Putamen (tissue), 1 donor: ENCODE measurements at places on chromosomes 12 and 14.

GRCh38 chr12:6697584-6698351 is 2.8 kb downstream of the PIANP start:
- DNase-seq = no peak

DNA sequence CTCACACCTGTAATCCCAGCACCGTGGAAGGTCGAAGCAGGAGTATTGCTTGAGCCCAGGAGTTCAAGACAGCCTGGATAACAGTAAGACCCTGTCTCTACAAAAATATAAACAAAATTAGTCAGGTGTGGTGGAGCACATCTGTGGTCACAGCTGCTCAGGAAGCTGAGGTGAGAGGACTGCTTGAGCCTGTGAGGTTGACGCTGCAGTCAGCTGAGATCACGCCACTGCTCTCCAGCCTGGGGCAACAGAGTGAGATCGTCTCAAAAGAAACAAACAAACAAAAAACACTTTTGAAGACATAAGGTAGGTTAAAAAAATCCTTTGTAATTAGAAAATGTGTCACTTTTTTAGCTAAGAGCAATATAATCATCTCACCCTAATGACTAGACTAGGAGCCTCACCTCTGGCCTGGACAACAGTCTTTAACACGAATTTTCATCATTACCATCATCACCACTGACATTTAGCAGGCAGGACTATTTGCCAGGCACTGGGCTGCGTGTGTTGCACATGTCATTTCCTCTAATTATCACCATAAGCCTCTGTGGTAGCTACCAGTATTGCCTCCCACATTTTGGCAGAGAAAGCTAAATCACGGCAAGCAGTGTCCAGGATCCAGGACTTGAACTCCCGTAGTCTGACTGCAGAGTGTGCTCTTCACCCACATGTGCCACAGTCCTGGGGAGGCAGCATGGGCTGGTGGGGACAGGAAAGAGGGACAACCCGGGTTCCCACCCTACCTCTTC is 4.6 kb upstream of the SYCP3 start:
- no peak for DNase-seq

DNA sequence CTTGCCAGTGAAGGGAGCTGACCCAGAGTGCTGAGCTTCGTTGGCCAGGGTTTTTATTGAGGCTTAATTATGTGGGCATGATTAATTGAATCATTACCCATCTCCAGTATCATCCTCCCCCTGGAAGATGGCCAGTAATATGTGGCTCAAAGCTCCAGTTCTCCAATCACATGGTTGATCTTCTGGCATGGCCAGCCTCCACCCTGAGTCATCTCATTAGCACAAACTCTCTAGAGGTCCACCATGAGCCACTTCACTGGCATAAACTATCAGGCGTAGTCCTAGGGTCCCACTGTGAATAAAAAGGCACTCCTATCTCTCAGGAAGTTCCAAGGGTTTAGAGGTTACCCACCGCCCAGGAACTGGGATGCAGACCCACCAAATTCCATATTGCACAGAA is 135.0 kb downstream of the ANO6 start:
- DNase-seq = no peak

DNA sequence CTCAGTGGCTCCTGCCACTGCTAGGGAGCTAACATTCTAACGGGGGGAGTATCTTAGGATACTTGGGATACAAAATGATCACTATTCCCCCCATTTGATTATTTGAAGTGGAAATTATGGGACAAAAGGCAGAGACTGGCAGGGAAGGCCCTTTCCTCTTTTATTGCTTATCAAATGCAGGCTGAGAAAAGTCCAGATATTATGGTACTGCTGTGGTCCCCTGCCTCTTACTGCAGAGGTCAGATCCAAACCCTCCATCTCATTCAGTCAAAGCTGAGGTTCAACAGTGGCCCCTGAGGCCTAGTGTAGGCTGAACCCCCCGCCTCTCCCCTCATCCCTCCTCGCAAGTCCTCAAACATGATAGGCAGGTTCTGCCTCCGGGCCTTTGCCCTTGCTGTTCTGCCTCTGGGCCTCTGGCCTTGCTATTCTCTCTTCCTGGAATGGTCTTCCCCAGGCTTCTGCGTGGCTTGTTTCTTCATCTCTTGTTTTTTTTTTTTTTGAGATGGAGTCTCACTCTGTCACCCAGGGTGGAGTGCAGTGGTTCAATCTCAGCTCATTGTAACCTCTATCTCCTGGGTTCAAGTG is 34.2 kb downstream of the KRT80 start:
- no peak for DNase-seq

- no peak for DNase-seq
Observed at GRCh38 chr12:102169922-102170621, 27.6 kb downstream of the PMCH start.

DNA sequence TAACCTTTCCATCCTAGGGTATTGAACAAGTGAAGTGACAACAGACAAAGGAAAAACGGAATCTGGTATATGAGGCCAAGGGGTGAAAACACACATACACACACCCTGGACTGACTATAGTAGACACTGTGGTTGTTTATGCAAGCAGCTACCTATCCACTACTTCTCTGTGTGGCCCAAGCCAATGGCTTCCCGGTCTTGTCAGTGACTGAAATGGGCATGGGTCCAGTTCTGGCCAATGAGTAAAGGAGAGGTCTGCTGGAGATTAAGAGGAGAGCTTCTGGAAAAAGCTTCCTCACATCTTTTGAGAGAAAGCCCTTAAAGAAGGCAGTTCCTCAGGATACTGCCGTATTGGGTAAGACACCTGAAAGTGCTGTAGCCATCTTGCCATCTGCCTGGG is 19.3 kb downstream of the MBIP start:
- DNase-seq = no peak

GRCh38 chr14:104938436-104938835 is 13.8 kb downstream of the PLD4 start:
- DNase-seq = no peak

DNA sequence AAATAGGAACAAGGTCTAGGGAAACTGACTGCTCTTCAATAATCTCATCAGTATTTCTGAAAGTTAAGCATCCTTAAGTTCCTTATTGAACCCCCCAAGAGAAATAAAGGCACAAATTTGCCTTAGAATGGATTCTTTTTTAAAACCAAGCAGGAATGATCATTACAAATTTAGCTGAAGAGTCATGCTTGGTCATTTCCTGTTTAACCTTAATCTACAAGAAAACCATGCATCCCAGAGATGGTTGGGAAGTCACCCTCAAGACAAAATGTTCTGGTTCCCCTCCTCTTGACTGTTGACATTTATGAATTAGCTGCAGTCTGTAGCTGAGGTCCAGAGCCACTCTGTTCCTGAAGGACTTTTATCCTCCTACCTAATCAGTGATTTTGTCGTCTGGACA is 291.8 kb upstream of the G2E3 start:
- no peak for DNase-seq

DNA sequence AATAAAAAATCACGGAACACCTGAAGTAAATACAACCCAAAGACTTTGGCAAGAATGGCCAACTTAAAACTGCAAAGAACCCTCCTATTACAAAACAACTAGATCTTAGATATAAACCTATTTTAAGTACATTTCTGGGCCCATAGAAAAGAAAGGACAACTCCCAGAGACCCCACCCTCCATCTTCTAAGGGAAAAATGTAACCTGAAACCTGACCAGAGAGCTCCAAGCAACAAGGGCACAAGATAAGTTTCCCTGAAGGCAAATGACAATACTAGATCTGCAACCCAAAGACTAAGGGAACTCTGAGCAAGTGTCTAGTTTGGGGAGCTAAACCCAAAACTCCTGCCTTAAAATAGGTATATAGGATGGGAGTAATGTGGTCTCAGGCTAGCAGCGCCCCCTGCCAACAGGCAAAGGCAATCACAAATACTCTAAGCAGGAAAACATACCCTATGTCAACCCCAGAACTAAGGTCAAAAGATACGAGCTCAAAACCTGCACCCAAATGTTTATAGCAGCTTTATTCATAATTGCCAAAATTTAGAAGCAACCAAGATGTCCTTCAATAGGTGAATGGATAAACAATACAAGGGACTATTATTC is 218.9 kb downstream of the ITPR2 start:
- no peak for DNase-seq

GRCh38 chr12:62279058-62279457 is 18.9 kb downstream of the USP15 start:
- DNase-seq = no peak

- DNase-seq = no peak
Observed at GRCh38 chr12:47935184-47935583, 28.2 kb upstream of the TMEM106C start.
